ENCODE measurements at places on chromosomes 7 and 10. TPM values are rescaled to one million over a fixed set of nuclear protein-coding genes. Genes with fewer than 3 reads are reported as not detected.

DNA sequence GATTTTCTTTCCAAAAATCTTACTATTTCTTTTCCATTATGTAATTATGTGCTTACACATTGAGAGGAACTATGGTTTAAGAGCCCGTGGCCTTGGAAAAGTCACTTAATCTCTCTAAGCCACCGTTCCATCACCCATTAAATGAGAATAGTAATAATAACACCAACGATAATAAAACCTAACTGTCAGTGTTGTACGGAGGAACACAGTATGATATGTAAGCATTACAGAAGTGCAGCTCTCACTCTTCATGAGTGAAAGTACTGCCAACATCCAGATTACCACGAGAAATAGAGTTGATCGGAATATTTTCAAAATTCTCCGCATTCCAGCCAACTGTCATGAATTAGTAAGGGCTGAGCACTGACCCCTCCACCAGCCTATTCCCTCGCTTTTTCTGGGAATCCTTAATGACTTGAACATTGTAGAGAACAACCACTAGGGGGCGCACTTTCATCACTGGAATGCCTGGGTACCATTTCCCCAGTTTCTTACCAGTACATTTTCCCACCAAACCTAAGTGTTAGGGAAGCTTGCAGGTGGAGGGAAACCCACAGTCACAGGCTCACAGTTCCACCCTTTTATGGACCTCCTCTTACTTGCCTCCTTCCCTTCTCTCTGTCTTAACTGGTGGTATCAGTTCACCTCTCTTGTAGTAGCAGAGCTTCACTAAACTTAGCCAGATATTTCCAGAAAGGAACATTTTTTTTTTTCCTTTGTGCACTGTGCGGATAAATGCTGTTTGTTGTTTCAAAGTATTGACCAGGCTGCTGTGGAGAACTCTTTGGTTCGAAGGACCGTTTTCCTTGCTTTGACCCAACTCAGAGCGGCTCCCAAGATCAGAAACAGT lies 27.8 kb downstream of the NKX2-3 start:
- peak; percentile 67 for DNase-seq

DNA sequence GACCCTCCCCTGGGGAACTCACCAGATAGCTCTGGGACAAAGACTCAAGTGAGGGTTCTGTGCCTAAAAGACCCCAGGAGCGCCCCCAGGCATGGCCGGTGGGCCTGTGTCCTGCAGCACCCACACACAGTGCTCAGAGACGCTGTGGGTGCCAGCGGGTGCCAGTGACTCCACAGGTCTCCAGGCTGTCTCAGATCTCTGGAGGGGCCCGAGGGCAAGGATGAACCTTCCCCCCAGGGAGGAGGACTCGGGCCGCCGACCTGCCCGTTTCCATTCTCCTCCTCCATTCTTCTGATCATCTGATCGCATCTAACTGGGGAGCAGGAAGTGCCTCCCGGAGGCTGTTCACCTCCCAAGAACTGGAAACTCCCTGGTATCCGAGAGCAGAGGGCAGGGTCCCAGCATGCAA lies 980 bp downstream of the ADAM8 start:
- no peak for DNase-seq

DNA sequence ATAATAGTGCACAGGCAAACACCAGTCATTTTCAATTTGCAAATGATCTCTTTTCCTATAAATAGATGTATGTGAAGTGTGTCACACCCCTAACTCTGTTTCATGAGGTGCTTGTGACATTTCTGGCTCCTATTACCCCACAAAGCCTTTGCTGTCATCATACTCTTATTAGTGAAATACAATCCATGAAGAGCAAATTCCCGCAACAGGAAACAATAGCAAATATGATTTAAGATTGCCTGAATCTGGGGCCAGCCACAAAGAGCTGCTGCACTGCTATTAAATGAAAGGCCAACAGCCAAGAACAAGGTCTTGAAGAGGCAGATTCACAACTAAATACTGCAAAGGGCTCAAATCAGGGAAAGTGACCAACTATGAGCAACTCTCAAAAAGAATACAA lies 96.3 kb upstream of the CAV2 start:
- no peak for DNase-seq

DNA sequence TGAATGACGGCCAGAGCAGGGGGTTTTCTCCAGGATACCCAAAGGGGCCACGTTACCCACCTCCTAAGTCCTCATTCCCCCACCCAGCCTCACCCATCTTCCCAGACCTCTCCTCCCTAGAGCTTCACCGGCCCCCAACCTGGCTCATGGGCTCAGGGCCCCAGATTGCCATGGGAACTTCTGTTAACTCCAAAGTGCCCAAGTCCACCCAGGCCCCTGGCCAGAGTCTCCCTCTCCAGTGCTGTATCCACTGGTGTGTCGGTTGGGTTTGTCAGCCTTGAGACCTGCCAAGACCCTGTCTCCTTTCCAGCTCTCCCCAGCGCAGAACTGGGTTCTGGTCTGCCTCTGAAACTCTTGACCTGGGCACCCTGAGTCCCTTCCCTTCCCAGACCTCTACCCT lies 37.1 kb upstream of the ZMIZ2 start:
- DNase-seq, result no peak

DNA sequence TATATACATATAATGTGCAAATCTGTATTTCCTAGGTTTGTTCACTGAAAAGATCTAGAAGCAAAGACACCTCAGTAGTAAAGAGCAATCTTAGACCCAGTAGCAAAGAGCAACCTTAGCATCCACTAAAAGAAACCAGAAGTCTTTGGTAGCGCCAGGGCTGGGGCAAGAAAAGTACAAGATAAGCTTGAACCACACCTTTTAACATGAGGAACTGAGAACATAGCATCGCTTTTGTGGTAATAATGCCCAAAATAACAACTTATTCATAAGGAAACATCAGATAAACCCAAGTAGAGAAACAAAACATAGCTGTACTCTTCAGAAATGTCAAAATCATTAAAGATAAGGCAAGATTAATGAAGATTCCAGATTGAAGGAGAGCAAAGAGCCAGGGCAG lies 173.4 kb downstream of the IMMP2L start:
- DNase-seq, result no peak

DNA sequence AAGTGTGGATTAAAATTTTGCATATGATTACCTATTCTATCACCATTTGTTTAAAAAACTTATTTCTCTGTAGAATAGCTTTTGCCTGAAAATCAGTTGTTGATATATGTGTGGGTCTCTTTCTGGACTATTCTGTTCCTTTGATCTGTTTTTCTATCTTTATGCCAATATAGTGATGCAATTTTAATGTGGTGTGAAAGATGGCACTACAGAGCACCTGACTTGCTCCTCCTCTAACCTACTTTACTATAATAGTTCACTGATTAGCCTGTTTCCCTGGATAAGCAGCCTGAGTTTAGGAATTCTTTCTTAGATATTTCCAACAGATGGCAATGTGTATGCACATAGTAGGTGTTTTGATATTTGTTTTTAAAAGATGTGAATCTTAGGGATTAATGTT lies 294.5 kb downstream of the AUTS2 start:
- no peak for DNase-seq

DNA sequence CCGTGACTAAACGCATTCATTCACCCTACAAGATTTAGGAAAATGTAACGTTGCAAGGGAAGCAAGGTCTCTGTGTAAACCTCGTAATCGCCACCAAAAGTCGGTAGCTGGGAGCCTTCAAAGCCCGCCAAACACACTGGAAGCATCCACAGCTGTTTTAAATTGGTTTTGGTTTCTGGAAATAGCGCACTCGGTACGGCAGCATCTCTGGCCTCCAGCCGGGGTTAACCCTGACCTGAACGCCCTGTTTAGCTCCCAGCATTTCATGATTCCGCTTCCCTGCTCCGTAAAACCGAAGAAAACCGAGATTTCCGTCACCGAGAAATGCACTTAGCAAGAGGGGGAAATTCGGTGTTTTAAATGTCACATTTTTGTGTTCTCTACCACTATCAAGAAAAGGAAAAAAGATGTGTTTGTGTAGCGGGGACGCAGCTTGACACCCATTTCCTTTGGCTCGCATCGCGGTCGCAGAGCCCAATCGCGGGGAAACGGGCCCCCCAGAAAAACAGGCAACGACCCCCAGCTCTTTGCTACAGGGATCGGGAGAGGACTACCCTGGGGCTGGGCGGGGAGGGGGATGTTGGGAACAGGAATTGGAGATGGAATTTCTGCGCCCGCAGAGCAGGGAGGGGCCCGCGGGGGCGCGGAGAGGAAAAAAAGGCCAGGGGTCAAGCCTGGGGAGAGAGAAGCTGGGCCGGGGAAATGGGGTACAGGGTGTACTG lies 646 bp downstream of the SGCE start:
- DNase-seq, result peak; percentile 27

- no peak for DNase-seq
These were observed 88.1 kb downstream of the VOPP1 start for GRCh38 chr7:55484241-55484640.

DNA sequence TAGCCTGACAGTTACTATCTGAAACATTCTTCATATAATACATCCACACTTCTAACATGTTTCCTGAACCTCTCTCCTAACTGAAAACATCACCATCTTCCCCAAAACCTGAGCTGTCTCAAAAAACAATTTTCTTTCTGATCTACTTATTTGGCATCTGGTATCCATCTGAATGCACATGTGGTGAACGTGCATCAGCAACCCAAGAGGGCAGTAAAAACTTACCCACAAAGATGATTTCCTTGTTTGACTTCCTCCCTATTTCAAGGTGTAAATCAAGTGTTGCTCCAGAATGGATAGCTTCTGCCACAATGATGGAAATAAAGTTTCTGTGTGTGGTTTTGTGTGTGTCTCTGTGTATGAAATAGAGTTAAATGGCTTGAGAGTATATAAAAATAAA lies 500.4 kb downstream of the MAGI2 start:
- DNase-seq, result no peak

DNA sequence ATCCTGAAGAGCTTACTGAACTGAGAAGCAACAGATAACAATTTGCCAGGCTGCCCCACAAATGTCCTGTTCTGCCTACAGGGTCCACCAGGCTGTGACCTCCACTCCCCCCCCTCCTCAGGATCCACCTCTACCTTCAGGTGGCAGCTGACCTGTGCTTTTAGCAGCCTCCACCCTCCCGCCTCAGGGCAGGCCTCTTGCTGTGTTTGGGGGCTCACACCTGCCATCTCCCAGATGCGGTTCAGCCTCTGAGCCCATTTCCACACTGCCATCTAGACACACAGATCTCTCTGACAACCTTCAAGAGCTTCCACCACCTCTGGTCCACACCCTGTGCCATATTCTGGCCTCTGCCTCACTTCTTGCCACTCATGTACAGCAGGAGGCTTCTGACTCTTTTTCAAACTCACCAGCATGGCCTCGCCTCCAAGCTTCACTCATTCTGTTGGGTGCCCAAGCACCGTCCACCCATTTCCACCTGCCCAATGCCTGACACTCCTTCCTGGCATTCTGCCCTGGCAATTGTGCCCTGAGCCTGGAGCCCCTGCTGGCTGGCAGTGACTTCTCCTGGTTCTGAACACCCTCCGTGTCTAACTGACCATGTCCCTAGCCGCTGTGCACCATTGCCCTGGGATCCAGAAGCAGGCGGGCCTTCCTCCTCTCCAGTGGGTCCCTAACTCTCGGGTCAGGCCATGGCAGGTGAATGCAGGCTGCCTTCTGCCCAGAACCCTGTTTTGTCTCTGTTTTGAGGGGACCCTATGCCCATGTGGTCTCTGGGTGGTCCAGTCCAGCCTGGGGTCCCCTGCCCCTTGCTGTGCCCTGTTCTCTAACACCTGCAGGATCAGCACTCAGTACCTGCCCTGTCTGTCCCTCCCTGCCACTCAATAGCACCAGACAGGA lies 18.5 kb downstream of the TMEM72 start:
- DNase-seq, result no peak

DNA sequence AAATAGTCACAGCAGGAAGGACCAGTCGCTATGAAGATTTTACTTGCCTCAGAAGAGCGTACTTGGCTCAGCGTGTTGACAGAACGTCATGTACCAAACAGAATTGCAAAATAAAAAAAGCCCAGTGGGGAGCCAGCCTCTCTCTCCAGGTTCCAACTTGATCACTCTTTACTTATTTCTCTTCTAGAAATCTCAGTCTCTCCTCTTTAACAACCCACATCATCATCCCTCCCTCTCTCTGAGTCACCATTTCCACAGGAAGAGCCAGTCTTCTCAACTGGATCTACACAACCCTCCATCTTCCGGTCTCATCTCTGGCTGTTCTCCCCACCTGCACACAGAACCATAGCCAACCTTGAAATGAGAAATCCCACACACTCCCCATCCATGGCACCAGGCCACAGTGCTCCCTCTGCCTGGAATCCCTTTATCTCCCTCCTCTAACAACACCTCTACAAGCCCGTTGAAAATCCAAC lies 718.3 kb downstream of the GRID1 start:
- peak; percentile 61 for DNase-seq

Gene ELAPOR2
- total RNA-seq, result 101 TPM

- no peak for DNase-seq
These were observed 44.5 kb downstream of the ZNF138 start for GRCh38 chr7:64838691-64839090.

GRCh38 chr10:88903715-88904114 lies 23.7 kb downstream of the STAMBPL1 start:
- DNase-seq, result no peak

DNA sequence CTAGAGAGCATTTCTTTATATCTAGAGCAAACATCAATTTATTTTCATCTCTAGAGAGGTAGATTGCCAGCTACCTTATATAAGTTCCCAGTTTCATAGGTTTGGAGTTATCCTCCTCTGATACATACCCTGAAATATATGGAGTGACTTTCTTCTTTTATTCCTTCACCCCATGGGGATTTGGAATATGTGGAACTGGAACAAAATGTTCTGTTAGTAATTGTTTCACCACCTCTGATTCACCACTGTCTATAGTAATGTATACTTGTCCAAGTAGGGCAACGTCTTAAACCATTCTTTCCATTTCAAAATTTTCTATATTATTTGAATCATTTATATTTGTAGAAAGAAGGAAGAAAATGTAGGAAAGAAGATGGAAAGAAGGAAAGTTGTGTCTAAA lies 511.2 kb upstream of the KCND2 start:
- DNase-seq, result no peak

GRCh38 chr10:32073659-32074058 lies 17.4 kb upstream of the KIF5B start:
- no peak for DNase-seq

GRCh38 chr7:36854652-36855051 lies 130.4 kb upstream of the AOAH start:
- DNase-seq, result no peak

Gene ADAM22
- 0.26 TPM for total RNA-seq

DNA sequence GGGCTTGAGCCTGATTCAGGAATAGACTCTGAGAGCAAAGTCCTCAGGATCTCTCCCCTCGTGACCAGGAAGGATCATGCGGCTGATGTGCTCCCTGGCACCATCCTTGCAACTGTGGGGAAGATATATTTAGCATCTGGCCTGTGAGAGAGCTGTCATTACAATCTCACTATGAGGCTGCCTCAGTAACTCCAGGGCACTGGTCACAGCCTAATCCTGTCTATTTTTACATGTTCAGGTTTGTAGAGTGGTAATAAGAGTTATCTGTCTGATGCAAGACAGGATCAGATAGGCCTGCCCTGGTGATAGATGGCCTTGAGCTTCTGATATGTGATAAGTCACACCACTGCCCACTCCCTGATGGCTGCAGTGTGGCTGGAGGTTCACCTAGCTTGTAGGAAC lies 50.7 kb downstream of the PPP1R3C start:
- DNase-seq, result no peak

Data from dermis microvascular lymphatic vessel endothelial cell (primary cell).